ENCODE measurements at places on chromosomes 11 and 22.

DNA sequence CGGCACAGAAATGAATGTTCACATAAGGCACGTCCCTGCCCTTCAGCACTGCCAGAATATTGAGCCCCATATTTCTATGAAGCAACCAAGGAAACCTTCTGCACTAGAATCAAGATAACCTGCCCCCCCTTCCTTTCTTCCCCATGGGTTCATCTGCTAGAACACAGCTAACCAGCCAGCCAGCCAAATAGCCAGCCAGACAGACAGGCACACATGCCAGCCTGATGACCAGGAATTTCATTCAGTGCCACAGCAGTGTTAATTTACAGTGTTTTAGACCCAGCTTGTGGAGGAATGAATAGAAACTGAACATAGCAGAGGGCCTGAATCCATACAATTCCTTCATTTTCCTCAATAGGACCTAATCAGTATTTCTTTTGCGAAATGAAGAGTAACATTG is 57.0 kb downstream of the TENM4 start:
- DNase-seq = no peak

DNA sequence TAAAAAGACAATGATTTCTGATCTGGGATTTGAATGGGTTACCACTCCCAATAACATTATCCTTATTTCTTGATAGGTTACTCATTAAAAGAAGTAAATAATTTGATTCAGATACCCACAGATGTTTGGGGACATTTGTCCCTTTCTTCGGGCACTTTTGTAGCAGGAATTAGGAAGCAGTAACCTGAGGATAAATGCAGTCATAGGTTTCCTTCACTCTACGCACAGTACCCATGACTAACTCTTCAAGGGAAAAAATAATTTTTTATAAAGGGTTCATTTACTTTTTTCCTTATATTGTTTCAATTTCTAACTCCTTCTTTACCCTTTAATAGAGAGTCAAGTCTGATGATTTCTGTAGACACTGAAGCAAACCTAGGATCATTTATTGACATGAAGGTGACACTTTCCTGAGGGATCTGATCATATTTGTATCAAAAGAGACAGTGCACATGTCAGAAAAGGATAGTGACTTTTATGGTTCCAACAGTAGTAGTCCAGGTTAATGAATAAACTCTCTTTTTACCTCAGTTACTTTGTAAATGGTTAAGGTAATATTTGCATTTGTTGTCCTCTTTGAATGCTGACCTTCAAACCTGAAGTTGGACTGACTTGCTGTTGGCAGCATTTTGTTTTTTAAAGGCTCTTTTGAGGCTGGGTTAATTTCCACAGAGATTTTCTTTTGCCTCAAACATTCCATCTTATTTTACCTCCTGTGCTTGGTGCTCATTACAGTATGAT is 1072.0 kb downstream of the LRRC4C start:
- no peak for DNase-seq

- DNase-seq = no peak
Measured at GRCh38 chr11:22930816-22931594, 70.7 kb upstream of the CCDC179 start.

DNA sequence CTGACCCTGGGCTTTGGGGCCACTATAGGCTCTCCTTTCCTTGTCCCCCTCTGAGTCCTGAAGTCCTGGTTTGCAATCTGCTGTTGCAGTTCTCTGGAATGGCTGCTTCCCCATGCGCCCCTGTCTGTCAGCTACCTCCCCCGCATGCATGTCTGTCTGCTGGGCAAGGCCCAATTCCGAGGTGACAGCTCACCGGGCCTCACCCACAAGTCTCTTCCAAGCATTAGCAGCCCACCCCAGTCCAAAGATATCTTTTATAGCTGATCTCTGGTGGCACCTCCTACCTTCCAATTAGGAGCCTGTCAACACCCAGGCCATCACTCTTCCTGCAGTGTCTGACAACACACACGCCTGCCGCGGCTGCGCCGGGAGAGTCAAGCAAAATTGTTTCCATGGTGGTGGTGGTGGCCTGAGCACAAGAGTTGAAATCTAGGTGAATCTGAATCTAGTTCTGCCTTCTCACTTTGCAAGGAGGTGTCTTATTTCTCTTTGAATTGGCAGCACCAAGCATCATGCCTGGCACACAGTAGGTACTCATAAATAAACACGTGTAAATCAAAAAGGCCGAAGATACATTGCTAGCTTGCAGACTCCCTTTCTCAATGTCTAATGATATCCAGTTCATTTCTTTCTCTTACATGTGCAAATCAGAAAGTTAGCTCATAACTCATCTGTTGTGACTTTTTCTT is 1.2 kb upstream of the LMO2 start:
- DNase-seq = no peak

GRCh38 chr22:23064381-23065068 is 5.8 kb upstream of the GNAZ start:
- DNase-seq = no peak

DNA sequence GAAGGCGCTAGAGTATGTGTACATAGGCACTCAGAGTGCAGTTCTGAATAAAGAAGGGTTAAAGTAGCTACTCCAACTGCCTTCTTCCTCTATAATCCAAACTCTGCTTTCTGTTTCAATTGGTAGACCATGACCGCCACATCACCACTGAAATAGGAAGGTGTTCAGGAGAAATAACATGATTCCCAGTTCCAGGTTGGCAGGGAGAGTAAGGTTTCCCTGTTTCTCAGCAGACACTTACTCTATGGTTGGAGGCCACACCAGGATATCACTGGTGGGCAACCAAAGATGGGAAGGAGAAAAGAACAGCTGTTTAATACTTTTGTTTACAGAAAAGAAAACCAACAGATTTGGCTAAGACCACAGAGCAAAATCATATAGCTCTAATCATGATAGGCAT is 37.9 kb downstream of the PAK1 start:
- no peak for DNase-seq

DNA sequence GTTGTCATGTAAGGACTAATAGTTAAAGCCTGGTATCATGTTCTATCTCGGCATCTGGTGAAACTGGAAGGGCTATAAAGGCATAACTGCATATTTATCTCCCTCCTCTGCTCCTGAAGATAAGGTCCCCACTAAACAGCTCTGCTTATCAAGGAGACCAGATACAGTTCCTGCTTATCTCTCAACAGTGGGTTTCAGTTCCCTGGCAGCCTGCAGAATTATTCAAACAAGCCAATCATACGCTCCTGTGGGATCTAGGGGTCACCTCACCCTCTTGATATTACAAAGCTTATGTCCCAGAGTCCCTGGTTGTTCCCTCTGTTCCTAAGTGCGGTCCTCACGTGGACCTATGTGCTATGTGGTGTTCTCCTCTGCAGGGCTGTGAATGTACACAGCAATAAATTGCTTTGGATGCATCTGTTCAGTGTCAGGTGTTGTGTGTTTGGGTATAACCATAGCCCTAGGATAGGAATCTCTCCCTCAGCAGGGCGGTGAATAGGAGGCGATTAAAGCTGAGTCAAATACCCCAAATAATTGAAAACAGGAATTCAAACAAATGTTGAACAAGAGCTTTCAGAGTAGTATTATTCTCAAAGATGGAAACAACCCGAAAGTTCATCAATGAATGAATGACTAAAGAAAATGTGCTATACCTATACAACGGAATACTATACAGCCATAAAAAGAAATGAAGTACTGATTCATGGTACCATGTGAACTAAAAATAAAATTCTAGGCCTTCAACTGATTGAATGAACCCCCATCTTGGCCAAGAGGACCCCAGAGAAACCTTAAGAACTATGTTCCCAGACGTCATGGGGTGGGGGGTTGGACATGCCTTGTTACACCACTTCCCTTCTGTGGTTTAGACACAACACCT is 3.1 kb upstream of the OOSP4A start:
- DNase-seq = no peak

- DNase-seq = no peak
Measured at GRCh38 chr11:99937330-99937729, 749.8 kb upstream of the ARHGAP42 start.

GRCh38 chr11:1062075-1062820 is 12.4 kb upstream of the MUC2 start:
- DNase-seq = no peak

DNA sequence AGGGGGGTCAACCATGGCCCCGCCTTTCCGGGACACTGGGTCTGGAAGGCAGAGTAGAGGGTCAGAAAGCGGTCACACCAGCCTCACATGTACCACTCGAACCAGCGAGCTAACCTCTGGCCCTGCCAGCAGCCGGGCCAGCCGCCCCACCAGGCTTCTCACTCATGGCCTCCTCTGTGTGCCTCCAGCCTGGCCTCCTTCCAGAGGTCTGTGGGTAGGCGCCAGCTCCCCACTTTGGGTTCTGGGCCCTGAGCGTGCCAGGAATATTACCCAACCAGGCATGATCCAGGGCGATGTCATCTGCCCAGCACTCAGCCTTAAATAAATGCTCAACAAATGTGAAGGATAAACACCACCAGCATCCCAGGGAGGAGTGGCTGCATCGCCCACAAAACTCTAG is 5.8 kb downstream of the SCUBE1 start:
- no peak for DNase-seq

GRCh38 chr11:116984589-116984988 is 113.6 kb downstream of the SIK3 start:
- no peak for DNase-seq

GRCh38 chr11:103907548-103908455 is 128.6 kb upstream of the DDI1 start:
- no peak for DNase-seq

DNA sequence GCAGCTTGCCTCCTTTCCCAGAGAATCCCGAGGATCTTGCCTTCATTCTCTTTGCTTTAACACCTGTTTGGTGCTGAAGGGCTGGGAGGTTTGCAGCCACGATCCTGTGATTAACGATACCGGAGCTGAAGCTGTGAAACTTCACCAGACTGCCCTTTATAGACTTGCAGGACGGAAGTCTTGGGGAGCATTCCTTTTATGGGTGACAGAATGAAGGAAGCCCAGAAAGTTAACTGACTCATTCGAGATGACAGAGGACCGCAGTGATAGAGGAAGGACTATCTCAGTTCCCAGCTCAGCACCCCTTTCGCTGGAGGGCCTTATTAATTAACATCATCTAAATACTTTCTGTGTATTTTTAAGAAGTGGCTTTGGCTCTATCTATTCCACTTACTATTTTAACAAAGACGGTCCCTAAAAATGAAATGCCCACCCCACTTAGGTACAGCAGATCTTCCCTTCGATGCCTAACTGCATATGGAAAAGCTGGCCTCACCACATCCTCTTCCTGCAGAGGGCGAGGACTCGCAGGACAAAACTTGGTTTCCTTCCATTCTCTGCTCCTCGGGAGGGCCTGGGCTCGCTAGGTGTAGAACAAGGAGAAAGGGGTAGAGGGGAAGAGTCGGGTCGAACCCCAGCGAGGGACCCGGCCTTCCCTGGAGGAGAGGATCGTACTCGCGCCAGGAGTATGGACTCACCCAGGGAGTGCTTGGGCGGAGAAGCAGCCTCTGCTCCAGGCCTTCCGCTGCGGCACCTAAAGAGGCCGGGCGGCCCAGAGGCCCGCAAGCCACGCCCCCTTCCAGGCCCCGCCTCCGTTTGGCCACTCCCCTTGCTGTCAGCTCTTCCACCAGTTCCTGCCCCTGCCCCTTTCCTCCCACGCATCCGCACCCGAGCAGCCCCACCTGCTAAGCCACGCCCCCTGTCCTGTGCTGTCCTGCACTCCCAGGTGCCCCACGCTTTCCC is 30.7 kb upstream of the USP47 start:
- DNase-seq = no peak

DNA sequence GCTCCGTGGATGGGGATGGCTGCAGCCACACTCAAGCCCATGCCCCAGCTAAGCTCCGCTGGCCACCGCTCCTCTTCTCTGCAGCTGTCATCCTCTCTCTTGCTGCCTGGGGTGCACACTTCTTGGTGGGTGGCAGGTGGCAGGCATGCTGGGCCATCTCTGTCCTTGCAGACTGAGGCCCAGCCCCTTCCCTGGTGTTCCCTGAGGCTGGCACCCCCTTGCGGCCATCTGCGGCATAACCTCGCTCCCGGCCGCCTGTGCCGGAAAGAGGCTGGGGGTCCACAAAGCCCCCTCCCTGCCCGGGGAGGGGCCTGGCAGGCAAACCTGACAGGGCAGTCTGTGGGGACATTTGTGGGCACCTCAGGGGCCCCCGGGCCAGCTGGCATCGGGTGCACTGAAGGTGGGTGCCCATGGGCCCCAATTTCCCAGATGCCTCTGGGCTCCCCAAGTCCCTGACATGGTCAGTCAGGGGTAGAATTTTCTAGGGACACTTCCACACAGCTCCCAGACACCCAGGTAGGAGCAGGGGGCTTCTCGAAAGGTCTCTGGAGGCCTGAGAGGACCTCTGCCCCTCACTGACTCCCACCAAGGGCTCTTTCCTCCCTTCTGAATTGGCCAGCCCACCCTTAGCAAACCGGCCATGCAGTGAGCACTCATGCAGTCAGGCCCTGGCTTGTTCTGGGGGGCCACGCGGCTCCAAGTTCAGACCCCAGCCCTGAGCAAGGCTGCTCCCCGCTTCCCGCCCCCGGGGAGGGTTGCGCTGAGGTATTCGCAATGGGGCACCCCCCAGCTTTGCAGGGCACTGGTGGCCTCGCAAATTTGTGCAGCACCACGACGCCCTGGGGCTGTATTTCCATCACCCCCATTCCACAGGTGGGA is 23.5 kb upstream of the TH start:
- DNase-seq = peak; percentile 63

DNA sequence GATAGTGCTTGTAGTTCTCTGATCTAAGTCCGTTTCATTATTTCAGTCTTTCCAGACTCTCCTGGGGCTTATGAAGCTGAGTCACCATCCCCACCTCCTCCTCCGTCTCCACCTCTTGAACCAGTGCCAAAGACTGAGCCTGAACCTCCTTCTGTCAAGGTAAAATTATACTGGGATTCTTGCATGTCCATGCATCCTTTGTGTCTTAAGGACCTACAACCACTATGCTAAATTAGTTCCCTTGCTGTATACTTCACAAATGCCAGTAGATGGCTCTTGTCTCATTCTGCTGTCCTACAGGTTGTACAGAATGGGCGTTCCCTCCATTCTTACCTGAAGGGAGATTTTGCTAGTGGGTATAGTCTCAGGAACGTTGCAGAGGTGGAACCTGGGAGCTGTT is 42.2 kb downstream of the POLD3 start:
- DNase-seq = no peak

GRCh38 chr11:45806072-45806933 is 1.4 kb downstream of the SLC35C1 start:
- DNase-seq = no peak

DNA sequence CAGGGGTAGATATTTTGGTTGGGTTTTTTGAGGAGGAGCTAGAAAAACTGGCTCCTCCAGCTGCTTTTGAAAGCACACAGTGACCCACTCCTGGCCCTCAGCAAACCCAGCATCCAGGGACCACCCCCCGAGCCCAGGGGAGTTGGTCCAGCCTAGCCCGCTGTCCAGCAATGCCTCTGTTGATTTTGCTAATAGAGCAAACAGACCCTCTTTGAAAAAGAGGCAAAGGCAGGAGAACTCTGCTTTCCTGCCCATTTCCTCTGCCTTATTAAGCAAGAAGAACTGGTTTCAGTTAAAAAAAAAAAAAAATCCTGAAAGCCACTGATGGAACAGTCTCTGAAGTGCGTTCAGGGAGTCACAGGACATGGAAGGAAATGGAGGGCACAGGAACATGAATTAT is 25.3 kb downstream of the ABTB2 start:
- no peak for DNase-seq

GRCh38 chr11:47797633-47798032 is 30.5 kb upstream of the FNBP4 start:
- peak; percentile 55 for DNase-seq

GRCh38 chr11:1729692-1730011 is 20.7 kb downstream of the IFITM10 start:
- no peak for DNase-seq
